ENCODE measurements at places on chromosomes 2 and 18.

GRCh38 chr2:96296925-96297324 lies 8.4 kb downstream of the SNRNP200 start:
- no peak for DNase-seq

- no peak for DNase-seq
Observed at GRCh38 chr18:9209279-9209678, 72.7 kb downstream of the ANKRD12 start.

DNA sequence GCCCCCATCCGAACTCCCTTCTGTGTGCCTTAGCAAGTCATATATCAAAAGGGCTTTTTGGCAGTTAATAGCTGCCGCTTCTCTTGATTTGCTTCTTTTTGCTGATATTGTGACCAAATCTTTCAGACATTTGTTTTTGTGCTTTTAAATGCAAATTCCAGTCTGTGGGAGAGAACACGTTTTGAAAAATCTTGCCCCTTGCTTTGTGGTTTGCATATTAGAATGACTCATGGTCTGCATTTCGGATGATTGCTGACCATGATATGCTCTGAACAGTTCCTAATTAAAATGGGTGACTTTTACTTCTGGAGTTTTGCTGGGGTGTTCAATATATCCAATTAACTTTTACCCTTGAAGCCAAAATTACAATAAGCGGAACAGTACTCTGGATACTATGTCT lies 58.2 kb upstream of the ST6GAL2 start:
- no peak for DNase-seq

GRCh38 chr2:221204699-221205098 lies 367.4 kb downstream of the EPHA4 start:
- DNase-seq, result no peak
